ENCODE measurements at places on chromosomes 12 and 14. TPM values are rescaled to one million over a fixed set of nuclear protein-coding genes. Genes with fewer than 3 reads are reported as not detected.
A peak's percentile ranks its signal among the peaks of the same experiment; 100 is the strongest.

FOXN4 gene
- not detected for total RNA-seq

CAPRIN2 gene
- 8.6 TPM for total RNA-seq

JDP2 gene
- 1.4 TPM for total RNA-seq

WASHC4 gene
- 31.5 TPM for total RNA-seq

PPFIA2 gene
- total RNA-seq, result not detected

MIPOL1 gene
- not detected for total RNA-seq

NDUFA9 gene
- 130 TPM for total RNA-seq

SYT1 gene
- not detected for total RNA-seq

- peak; percentile 70 for DNase-seq
Measured at GRCh38 chr12:106030210-106031071, 108.3 kb downstream of the NUAK1 start.

DNA sequence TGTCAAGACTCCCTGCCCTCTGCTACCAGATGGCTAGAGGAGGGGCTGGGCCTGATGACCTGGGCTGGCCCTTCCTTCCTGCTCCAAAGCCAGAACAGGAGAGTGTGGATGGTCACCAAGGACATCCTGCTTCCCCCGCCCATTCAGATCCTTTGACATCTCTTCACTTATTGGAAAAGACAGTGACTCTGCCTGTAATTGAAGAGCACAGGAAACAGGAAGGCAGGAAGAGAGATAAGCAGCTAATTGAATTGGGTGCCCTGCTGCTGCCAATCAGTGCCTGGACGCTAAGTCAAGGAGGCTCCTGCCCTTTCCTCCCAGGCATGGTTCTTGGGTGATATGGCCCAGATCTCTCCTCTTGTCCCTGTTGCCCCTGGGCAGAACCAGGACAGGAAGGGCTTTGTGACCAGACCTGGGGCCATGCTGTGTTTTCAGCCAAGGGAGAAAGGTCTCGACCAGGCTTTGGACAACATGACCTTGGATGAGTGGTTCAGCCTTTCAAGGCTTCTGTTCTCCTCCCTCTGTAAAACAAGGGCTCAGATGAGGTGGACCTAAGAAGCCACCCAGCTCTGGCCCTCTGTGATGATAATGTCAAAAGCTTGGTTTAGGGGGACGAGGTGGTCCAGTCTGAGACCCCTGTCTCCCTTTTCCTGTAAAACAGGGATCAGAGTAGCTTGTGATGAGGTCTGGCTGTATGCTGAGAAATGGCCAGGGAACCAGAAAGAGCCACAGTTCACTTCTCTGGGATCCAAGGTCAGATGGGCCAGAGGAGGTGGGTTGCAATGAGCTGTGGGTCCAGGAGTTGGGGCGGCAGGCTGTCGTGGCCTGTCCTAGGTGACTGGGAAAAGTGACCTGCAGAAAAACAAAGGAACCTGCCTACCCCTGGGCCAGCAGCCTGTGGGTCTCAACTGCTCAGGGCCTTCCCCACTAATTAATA, 38.8 kb downstream of the FAM222A start:
- DNase-seq, result no peak

DNA sequence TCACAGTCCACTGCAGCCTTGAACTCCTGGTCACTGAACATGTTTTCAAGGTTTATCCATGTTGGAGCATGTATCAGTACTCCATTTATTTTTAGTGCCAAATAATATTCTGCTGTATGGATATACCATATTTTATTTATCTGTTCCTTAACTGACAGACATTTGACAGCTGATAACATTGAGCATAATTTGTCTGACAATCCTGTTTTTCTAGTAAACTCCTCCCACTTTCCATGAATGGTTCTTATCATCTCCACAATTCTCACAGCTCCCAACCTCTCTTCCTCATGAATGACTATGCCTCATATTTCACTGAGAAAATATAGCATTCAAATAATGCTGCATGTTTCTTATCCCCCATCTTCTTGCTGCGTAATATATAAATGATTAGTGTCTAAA, 33.3 kb downstream of the COCH start:
- DNase-seq, result no peak

GRCh38 chr14:47917344-47917954, 242.0 kb upstream of the MDGA2 start:
- DNase-seq, result no peak

- DNase-seq, result no peak
Measured at GRCh38 chr12:41743835-41744234, 400.8 kb downstream of the GXYLT1 start.

DNA sequence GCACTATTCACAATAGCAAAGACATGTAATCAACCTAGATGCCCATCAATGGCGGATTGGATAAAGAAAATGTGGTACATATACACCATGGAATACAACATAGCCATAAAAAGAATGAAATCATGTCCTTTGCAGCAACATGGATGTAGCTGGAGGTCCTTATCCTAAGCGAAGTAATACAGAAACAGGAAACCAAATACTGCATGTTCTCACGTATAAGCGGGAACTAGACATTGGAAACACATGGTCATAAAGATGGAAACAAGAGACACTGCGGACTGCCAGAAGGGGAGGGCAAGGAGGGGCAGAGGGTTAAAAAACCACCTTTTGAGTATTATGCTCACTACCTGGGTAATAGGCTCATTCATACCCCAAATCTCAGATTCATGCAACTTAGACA, 234.1 kb upstream of the PLXNC1 start:
- DNase-seq, result no peak

- DNase-seq, result peak; percentile 93
Measured at GRCh38 chr12:108618079-108618952, 15.4 kb downstream of the SELPLG start.

GRCh38 chr12:124013073-124013472, 40.1 kb downstream of the ZNF664 start:
- DNase-seq, result no peak

- no peak for DNase-seq
Measured at GRCh38 chr14:85530626-85531025, 682 bp downstream of the FLRT2 start.

- DNase-seq, result no peak
Measured at GRCh38 chr12:82638324-82638723, 48.4 kb upstream of the TMTC2 start.
